Subcutaneous preadipocyte (primary cell): ENCODE measurements at places on chromosomes 13 and 19. TPM values are rescaled to one million over a fixed set of nuclear protein-coding genes. Genes with fewer than 3 reads are reported as not detected.

ENOX1 gene
- total RNA-seq = 9.6 and 12.9 TPM in 2 replicates

MRPL54 gene
- total RNA-seq = 35.3 and 38.3 TPM in 2 replicates

NOTCH3 gene
- 25.0 and 62.4 TPM in 2 replicates for total RNA-seq

FFAR2 gene
- not detected in 2 replicates for total RNA-seq

CD70 gene
- total RNA-seq = 0.59 and 1.5 TPM in 2 replicates

BCL3 gene
- 5.5 and 6.6 TPM in 2 replicates for total RNA-seq
